Stimulated activated CD8-positive, alpha-beta memory T cell treated with anti-CD3 and anti-CD28 coated beads, Interleukin-15, amount 100 ng/mL, for 24 hours (primary cell): ENCODE measurements at places on chromosomes 3 and 15.

DNA sequence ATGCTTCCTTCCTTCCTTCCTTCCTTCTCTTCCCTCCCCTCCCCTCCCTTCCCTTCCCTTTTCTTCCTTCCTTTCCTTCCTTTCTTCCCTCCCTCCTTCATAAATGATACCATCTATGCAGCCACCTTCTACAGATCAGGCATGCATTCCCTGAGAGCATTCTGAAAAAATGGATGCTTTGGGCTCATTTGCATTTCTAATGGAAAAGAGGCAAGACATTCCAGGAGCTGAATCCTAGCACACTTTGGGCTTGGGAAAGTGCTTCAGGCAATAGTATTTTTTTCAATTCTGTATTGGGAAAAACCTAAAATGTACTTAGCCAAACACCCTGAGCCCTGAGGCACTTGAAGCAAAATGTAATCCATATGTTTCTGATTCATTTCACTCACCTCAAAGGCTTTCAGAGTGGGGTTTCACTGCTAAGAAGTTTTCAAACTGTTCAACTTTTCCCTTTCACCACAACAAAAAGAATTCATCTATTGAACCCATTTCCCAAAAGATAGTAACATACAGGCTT, 220.1 kb upstream of the RORA start:
- DNase-seq: no peak

DNA sequence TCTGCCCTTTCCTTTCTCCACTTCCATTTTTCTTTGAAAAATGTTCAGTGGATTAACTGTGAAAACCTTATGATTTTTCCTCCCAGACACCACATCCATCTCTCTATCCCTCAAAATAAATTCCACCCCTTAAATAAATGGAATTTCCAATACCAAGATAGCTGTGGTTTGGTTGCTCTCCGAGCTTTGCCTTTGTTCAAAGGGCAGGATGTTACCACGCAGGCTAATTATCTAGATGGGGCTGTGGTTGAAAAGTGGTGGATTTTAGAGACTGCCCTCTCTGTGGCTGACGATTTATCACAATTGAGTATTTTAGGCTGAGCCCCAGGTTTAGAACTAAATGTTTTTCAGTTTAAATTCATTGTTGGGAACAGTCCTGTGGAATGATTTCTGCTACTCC, 36.9 kb upstream of the CMSS1 start:
- no peak for DNase-seq

DNA sequence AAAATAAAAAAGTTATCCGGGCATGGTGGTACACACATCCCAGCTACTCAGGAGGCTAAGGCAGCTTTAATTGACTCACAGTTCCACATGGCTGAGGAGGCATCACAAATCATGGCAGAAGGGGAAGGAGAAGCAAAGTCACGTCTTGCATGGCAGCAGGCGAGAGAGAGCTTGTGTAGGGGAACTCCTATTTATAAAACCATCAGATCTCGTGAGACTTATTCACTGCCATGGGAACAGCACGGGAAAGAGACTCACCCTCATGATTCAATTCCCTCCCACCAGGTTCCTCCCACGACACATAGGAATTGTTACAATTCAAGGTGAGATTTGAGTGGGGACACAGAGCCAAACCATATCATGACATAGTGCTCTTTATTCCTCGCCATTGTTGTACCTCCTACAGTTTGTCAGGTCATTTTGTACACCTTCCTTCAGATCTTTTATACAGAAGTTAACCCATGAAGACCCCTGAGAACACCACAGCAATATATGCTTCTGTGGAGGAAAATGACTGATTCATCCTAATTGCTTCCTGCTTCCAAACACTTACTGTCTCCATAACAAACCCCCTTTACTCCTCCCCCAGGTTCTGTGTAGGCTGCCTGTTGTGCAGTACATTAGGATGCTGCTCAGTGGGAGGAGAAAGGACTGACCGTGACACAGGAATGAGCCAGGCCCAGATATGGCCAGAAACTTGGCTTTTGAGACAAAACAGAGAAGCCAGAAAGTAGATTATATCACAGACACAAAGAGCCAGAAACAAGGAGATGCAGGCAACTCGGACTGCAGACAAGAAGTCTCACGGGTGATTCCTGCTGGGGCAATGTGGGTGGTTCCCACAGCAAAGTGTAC, 67.9 kb upstream of the HEG1 start:
- no peak for DNase-seq

- no peak for DNase-seq
Measured at GRCh38 chr3:176767385-176767784, 429.9 kb downstream of the TBL1XR1 start.

DNA sequence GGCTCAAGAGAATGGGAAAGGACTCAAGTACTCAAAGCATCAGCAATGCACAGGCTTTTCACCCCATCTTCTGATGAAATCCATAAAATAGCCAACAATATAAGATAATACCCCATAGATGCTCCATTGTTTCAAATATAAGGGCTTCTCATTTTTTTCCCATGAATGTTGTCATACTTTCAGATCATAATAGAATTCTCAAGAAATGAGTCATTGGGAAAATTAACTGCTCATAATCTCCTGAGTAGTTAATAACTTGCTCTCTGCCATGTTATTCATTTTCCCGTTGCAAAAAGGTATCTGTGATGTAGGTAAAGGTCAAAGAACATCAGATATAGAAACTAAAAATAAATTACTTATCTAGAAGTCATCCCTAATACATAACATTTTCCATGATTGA, 121.9 kb downstream of the NSUN3 start:
- DNase-seq: no peak

DNA sequence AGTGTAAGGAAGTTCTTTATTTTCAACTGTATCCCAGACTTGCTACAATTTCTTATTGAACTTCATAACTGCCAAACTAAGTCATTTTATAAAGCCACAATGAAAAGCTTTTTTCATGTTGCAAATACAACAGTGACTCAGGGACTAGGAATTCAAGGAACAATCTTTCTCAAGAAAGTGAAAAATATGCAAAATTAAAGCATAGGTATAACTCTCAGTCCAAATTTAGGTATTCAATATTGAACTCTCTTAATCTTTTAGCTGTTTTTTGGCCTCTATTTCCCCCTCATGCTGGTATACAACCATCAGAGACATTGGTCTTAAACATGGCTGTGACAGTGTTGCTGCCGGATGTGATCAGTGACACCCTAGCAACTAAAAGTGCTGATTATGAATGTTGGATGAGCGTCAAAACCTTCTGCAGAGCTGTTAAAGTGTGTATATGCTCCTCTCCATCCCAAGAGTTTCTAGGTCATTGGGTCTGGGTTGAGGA, 476.9 kb downstream of the ZNF385D start:
- DNase-seq: no peak

DNA sequence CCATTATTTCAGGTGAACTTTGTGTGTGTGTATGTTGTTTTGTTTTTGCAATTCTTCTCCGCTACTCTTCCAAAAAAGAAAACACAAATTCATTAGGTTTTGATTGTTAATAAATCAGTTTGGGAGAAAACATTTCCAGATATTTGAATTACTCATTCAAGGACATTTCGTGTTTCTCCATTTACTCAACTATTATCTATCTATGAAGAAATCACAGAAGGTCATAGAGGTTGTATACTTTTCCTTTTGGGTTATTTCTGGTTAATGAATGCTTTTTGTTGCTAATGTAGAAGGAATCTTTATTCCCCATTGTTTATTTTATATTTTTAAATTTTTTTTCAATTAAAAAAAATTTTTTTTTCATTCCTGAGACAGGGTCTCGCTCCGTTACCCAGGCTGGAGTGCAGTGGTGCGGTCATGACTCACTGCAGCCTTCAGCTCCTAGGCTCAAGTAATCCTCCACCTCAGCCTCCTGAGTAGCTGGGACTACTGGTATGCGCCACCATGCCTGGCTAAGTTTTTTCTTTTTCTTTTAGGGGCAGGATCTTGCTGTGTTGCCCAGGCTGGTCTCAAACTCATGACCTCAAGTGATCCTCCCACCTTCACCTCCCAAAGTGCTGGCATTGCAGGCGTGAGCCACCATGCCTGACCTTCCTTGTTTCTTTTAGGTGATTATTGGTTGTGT, 28.4 kb downstream of the IGF1R start:
- DNase-seq: no peak

- no peak for DNase-seq
Measured at GRCh38 chr3:101819649-101820206, 29.6 kb upstream of the NFKBIZ start.

DNA sequence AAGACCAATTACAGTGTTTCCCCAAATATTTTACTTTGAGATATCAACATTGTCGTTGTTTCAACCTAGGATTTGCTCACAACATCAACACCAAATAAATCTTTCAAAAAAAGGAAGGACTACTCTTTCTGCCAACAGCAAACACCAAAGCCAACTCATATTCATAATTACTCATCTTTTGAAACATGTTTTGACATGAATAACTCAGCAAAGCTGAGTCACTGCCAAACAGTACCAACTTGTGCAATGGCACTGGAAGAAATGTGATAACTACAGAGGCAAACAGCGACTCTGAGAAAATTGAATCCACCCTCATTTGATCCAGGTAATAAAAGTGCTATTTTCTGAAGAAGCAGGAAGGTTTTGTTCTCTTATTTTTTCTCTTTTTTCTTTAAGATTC, 67.2 kb downstream of the PEX5L start:
- no peak for DNase-seq

GRCh38 chr3:71421475-71421819, 162.1 kb downstream of the FOXP1 start:
- DNase-seq: no peak

DNA sequence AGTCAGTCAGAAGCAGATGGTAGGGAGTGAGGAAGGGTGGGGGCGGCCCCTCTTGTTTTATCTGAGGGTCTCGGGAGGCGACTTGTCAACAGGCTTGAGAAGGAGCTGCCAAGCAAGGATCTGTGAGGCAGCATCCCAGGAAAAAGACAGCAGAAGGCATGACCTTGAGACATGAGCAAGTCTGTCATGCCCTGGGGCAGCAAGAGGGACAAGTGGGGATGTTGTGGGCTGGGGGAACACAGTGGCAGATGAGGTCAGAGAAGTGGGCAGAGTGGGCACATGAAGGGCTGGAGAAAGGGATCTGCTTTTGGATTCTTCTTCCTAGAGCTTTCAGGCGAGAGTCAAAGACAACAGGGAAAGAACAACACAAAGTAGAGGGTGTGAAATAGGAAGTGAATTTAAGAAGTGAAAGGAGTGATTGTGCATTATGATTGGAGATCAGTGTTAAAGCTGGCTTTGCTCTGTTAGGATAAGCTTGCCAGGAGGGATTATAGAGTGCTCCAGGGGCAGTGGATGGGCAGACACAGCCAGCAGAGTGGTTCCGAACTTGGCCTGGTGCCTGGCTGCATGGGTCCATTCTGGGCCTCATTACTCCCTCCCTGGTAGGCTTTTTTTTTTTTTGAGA, 73.3 kb downstream of the USP13 start:
- no peak for DNase-seq

DNA sequence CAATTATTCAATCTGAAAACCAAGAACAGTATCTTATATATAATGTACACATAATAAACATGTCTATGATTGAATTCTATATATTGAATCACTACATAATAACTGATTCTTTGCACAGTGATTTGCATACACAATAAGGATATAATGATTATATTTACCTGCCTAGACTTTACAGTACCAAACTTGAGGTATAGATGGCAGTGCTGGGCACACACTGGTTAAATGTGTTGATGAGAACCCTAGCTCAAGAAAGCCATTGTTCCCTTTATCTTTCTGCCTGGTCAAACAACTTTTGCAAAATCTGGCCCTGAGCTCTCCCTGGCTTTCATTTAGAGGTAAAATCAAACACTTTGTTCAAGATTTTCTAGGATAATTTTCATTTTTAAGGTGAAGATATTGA, 697.7 kb downstream of the TUSC7 start:
- no peak for DNase-seq

DNA sequence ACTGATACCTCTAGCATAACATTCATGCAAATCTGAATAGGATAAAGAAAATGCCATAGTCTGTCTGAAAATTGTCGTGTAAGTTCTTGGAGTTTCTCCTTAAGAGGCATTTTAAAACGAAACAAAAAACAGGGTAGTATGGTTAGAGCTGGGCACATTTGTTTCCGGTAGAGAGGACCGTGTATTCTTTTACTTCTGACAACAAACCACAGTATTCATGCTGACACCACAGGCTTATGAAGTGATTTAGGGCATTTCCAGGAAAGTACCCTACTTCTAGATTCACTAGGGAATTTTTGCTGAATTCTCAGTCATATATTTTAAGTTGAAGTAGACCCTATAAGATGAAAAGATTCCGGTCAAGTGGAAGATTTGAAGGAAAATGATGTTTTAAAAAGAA, 541.3 kb downstream of the UNC13C start:
- no peak for DNase-seq

GRCh38 chr3:189458528-189458927, 172.7 kb upstream of the TP63 start:
- DNase-seq: no peak

GRCh38 chr3:194561306-194561974, 71.8 kb downstream of the TMEM44 start:
- DNase-seq: no peak

DNA sequence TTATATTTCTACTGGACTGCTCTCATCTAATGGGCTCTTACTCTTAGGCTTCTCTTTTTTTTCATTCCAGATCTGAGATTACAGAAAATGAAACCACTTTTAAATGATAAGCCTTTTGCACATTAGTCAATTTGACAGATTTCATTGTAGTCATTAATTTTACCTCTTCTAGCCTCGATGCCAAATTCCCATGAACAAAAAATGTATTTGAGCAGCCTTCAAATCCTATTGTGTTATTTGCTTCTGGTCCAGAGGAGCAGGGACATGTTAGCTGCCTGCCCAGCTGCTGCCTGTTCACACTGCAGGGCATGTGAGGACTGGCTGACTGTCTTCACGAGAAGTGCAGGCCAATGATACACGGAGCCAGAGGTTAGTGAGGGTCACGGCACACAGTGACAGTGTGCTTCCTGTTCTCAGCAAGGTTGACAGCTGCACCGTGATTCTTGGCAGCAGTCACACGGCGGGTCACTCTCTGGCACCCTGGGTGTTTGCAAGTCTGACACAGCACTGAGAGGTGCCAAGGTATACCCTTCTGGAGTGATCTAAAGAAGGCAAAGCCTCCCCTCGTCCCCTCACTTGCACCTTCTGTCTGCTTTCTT, 40.8 kb downstream of the KAT2B start:
- no peak for DNase-seq

- DNase-seq: no peak
Measured at GRCh38 chr15:41821831-41822230, 6.1 kb upstream of the JMJD7 start.

DNA sequence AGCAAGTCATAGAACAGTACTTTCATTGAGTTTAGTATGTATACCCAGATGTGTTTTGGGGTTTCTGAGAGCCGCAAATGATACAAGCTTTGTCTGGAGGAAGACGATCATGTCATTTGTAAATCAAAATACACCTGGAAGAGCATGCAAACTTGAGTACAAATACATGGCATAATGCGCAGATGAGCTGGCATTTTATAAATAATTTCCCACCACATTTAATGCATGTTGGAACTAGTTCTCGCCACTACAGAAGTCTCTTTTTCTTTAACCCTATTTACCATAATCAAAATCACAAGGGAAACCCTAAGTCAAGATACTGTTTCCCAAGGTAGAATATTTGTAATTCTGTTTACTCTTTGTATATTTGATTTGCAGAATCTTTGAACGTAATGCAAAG, 318.6 kb downstream of the EPHA3 start:
- DNase-seq: no peak

GRCh38 chr3:39494781-39495180, 27.3 kb downstream of the MOBP start:
- no peak for DNase-seq

GRCh38 chr3:17985658-17986347, 243.4 kb upstream of the TBC1D5 start:
- DNase-seq: no peak
